ENCODE measurements at places on chromosomes 3 and 15.

DNA sequence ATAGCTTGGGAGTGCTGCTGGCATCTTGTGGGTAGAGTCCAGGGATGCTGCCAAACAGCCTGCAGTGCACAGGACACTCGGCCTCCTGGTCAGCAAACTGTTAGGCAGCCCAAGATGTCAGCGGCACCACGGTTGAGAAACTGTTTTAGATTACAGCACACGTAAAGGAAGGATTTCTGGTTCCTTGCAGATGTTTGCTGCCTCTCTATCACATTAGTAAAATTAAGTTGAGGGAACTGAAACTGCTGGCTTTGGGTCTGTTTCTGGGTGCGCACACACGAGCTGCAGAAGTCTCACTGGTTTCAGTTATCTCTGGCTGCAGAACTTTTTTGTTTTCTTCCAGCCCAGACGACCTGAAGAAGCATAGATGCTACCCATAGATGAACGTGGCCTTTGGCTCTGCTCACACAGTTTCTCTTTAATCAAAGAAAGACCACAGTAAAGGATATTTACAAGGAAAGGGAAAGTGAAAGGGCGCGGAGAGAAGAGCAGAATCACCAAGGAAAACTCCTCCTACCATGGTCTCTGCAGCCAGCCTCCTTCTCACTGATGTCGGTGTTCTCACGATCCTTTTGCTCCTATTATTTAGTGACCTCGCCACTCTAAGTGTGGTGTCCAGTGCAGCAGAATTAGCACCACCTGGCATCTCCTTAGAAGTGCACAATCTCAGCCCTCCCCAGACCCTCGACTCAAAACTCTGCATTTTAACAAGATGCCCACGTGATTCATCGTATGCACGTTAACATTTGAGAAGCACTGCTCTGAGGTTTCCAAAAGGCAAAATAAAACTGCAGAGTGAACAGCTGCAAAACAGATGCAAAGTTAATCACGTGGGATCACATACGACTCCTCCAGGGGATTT, 50.6 kb upstream of the AKAP13 start:
- DNase-seq, result no peak

GRCh38 chr15:49462232-49462844, 39.3 kb downstream of the FGF7 start:
- no peak for DNase-seq

- no peak for DNase-seq
These were observed 7.2 kb downstream of the APBA2 start for GRCh38 chr15:28892789-28893610.

- DNase-seq, result no peak
These were observed 540.8 kb upstream of the ROBO1 start for GRCh38 chr3:80308637-80309036.

DNA sequence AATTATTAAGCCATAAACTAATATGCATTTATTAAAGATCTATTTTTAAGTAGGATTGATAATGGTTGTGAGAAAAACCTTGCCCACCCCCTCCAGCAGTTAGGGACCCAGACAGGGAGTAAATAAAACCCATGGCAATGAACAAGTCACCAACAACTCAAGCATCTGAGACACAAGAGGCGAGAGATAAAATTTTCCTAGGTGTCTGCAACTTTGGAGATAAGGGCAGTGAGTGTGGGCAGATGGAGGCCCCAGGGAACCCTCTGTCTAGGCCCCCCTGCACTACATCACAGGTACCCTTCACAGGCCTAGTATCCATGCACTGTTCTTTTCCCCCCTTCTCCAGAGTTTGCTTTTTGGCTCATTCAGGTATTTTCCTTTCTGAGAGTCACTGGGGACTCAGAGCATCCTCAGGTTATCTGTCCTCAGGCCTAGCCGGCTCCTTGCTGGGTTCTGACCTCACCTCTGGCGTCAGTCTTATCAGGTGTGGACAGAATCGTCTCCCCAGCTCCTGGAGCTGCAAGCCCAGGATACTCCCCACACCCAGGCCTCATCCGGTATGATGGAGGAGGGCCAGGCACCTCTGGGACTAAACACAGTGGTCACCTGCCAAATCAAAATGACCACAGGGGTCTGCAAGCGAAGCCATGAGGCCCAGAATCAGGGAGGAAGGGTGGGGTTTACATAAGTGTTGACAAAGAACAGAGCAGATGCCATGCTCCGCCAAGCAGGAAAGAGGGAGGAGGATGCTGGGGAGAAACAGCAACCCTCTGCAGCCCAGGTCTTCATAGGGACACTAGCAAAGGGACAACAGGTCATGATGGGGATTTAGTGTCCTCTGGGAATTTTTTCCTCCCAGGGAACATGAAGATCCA, 50.4 kb downstream of the CCNL1 start:
- DNase-seq, result no peak

GRCh38 chr15:39506146-39506545, 74.7 kb upstream of the THBS1 start:
- DNase-seq, result no peak

DNA sequence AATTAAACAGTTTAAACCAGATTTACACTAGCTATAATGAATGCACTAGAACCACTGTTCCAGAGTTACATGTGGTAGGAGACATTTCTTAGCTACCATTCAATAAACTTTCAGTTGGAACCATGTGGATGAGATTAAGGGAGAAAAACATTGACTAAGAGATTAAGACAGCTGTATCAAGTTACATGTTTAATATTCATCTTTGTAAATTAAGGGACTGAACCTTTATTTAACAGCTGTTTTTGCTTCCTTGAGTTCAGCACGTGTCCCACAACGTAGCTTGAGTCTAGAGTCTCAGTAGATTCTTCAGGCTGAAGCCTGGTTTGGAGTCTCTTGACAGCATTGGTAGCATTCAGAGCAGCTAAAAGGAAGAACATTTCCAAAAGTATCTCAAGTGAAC, 27.2 kb upstream of the CFAP44 start:
- no peak for DNase-seq

- DNase-seq, result no peak
These were observed 29.5 kb upstream of the ZNF445 start for GRCh38 chr3:44506961-44507360.

DNA sequence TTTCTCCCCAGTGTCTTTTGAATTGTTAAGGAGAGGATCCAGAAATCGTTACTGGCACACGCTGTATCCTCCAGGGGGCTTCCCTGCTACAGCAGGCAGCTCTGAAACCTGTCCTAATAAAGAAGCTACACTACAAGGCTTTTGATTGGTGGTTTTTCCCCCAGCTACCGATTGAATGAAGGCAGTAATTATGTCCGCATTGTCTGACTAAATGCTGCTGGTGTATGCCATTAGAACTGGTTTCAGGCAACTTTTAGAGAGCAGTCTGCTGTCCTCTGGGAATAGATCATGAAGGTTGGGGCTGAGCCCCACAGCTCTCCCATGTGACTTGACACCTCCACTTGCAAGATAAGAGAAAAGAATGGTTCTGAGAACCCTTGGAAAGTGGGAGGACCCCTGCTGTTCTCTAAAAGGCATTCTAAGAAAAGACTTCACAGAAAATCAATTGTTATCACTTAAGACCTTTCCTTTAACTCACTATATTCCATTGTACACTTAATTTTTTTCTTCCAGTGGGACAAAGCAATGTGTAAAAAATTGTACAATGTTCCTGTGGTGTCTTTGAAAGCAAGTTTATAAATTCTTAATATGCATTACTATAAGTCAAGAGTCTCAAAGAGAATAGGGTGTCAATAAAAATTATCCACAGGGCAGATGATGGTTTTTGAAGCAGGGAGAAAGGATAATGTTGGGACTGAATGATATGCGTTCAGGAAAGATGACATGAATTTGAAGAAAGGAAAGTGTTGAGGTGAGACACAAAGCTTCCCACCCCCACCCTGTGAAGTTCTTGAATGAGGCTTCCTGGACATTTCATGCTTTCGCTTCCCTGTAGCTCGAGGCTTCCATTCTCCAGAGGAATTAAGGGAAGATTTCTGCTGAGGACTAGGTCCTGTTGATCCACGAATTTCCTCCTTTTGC, 53.0 kb upstream of the DAZL start:
- DNase-seq, result no peak

DNA sequence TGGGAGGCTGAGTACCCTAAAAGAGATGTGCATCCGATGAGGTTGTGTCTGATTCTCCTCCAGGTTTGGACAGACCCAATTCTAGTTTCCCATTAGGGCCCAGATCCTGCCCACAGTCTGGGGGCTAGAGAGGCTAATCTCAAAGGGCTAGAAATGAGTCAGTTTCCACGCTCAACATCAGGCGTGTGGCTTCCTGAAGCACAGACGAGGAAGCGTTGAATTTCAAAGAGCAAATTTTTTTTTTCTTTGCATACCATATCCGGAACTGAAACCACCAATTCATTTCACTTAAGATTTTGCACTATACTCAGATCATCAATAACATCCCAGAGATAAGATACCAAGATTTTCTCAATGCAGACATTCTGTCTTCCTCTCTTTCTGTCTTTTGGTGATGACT, 173.8 kb upstream of the BCL6 start:
- peak; percentile 45 for DNase-seq

Measured in GM18507 (cell line).